ENCODE measurements at places on chromosomes 1 and 21. TPM values are rescaled to one million over a fixed set of nuclear protein-coding genes. Genes with fewer than 3 reads are reported as not detected.

DNA sequence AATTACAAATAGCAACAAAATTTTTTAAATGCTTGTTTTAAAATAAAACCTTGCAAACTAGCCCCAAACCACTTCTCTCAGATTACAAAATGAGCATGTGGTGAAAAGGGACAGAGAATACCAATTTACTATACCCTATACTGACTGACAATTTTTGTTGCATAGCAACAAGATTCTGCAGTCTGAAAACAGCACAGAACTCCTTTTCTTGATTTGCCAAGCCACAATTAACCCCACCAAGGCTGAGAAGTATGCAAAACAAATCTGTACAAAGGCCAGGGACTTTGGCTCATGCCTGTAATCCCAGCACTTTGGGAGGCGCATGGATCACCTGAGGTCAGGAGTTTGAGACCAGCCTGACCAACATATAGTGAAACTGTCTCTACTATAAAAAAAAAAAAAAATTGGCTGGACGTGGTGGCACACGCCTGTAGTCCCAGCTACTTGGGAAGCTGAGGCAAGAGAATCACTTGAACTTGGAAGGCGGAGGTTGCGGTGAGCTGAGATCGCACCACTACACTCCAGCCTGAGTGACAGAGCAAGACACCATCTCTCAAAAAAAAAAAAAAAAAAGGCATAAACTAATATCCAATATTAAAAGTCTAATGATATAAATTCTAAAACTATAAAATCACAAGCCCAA lies 21.8 kb downstream of the ENAH start:
- DNase-seq: no peak

DNA sequence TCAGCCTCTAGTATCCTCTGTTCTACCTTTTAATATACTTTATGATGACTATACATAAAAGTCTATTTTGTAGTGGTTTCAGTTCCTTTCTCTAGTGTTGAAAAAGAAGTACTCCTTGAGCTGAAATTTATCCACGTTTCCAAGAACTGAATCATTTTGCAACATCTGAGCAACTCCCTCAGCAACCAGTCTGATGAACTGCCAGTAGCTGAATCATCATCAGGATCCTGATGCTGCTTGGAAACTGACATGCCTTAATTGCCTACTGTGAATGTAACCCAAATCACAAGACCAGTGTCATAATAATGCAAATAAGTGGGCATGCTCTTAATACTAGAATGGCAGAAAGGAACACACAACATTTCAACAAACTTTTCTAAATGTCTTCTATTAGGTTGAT lies 103.3 kb downstream of the CYYR1 start:
- DNase-seq: no peak

- no peak for DNase-seq
Observed at GRCh38 chr1:204684571-204685235, 835 bp downstream of the LRRN2 start.

GRCh38 chr1:212959266-212960220 lies 9.2 kb downstream of the VASH2 start:
- DNase-seq: no peak

The CHODL gene
- total RNA-seq: 31.8 TPM

GRCh38 chr1:71850515-71850914 lies 431.8 kb downstream of the NEGR1 start:
- DNase-seq: no peak

DNA sequence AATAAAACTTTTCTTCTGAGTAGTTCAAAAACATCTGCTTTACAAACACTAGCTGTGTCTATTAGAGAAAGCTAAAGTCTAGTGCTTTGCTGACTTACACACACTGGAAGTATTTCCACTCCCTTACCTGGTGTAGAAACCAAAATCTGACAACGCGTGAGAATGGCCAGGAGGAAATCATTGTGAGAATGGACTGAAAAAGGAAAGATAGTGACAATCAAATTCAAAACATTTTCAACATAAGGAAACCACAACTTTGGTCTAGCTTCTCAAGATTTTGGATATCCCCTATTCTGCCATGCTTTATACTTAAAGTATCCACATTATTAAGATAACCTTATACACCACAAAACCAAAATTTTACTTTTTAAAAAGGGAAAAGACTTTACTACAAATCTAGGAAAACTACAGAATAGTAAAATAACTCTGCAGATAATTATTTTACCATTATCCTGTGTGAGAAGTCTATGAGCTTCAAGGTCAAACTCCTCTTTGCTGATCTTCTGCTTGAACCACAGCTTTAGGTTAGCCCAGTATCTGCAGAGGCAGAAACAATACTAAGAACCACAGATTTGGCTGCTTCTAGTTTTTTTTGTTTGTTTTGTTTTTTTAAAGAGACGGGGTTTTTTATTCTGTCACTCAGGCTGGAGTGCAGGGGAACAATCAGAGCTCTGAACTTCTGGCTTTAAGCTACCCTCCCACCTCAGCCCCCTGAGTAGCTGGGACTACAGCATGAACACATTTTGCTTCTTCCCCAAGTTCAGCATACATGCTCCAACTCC lies 6.6 kb downstream of the TADA1 start:
- no peak for DNase-seq

GRCh38 chr1:19400192-19400611 lies 85.1 kb downstream of the CAPZB start:
- no peak for DNase-seq

- no peak for DNase-seq
Observed at GRCh38 chr1:22562584-22563583, at the start of gene EPHA8. Gene EPHA8, plus strand, starts transcription at chr1:22563489. Its CDS starts 147 bp downstream, at chr1:22563636.

DNA sequence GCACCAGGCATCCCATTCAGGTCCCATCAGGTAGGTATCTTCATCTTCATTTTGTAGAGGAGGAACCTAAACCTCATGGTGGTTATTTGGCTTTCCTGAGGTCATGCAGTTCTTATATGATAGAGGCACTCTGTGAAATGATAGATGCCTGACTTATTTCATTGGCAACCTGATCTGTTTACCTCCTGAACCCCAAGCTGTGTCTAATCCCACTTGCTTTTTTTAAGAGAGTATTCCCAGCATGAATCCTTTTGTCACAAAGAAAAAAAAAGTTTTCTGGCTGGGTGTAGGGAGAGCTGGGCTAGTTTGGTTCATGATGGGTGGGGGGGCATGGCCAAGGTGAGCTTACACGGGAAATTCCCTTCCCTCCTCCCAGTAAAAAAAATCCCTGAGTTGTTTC lies 154.2 kb downstream of the TENT5C start:
- no peak for DNase-seq

DNA sequence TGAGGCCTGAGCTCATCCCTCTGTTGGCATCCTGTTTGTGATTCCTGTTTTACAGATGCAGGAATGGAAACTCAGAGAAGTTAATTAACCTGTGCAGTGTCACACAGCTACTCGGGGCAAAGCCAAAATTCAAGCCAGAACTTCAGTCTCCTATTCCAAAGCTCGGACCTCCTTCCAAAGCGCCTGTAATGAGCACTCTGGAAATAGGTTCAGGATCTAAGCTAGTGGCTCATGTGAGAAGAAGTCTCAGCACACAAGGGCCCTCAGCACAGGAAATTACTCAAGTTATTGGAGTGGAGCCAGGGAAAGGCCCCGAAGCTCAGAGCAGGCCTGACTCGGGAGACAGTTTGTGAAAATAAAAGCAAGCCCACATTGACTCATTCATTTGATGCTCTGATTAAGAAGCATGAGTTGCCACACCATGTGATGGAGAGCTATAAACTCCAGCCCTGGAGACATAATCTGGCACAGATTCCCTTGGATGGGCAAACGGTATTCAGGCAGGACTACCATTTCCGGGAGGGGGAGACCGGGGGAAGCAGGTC lies 50.6 kb upstream of the LYST start:
- peak; percentile 75 for DNase-seq

The RNF115 gene
- 32.4 TPM for total RNA-seq

DNA sequence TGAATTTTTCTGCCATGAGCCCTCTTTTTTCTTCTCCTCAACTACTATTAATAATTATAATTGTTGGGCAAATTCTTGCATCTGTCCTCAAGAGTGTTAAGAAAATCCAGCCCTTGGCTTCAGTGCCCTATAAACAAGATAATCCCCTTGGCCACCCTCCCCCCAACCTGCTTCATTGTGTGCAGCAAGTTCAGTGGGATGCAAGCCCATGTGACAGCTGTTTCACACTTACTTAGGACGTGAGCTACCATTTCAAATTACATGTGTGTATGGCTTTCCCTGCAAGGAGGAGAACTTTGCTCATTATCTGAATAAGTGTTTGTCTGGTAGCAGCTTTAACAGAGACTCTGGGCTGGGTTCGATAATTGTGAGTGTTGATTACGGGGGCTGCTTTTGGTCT lies 276.2 kb downstream of the CACNA1E start:
- no peak for DNase-seq

DNA sequence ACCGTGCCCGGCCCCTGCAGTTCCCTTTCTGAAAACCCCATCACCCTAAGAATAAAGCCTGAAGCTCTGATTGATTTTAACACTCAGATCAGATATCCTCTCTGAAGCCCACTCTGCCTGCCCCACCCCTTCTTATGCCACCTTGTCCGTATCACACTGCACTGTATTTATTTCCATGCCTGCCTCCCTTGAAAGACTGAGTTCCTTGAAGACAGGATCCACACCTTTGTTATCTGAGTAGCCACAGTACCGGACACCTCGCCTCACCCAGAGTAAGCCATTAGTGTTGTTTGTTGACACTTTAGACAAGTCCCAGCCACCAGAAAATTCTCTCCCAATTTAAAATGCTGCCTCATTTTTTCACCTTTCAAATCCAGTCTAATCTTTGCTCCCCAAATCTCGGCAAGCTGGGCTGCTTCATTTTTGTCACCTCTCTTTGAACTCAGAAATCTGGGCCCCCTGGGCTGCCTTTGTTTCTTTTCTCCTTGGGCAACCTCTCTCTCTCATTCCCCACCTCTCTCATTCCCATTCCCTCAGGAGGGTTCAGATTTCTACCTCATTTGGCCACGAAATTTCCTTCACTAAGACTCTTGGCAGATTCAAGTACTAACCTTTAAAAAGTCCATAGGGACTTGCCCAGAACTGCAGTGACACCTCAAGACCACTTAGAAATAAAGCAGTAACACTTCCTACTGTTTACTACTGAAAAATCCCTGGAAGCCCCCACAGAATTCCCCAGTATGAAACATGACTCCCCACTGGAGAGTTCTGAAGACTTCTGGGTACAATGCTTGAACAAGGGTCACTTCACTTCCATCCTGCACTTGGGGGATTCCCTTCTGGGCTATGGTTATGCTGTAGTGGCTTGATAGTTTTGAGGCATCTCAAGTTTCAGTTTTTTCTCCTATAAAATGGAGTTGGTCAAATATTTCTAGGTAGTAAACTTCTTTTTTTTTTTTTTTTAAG lies 8.7 kb upstream of the PPP1R15B start:
- no peak for DNase-seq

DNA sequence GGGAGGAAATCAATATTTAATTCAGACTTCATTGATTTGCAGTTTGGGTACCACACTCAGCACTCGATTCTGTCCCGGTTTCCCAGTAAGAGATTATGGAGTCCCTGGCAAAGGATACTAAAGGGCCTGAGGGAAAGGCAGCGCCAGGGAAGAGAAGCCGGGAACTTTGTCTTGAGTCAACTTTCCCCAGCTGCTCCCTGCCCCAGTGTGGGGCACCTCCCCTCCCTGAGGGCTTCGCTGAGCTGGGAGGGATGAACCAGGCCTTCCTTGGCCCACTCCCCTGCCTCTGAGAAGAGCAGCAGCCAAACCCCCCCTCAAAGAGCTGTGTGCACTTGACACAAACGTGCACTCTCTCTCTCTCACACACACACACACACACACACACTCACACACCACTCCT lies 32.6 kb downstream of the OPTC start:
- DNase-seq: no peak

DNA sequence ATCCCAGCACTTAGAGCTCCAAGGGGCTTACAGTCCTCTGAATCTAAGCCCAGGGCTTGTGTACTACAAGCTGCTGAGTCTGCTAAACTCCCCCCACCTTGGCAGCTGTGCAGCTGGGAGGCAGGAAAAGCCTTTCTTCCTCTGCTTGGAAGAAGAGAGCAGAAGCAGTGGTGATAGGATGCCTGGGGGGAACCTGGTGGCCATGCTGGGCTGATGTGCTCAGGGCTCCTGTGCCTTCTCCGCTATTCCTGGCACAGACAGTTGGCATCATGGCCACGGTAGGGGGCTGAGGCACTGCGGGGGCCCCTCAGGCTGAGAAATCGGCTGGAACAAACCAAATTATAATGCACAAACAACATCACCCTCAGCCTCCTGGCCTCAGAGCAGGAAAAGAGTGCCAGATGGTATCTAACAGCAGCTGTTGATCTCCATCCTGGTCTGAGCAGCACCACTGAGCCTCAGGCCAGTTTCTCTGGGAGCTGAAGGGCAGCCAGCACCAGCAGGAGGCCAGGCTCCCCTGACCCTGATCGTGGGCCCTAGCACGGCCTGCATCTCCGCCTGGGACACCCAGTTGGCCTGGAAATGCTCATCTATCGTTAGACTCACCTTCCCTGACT lies 35.8 kb downstream of the ECE1 start:
- peak; percentile 54 for DNase-seq

The HMGCS2 gene
- 11.6 TPM for total RNA-seq

GRCh38 chr1:64851664-64852063 lies 106.8 kb downstream of the RAVER2 start:
- no peak for DNase-seq

The MYCL gene
- 35.1 TPM for total RNA-seq

The GLIS1 gene
- 0.42 TPM for total RNA-seq

GRCh38 chr1:49229555-49229954 lies 452.9 kb upstream of the BEND5 start:
- DNase-seq: no peak

GRCh38 chr1:35932941-35933340 lies 2.0 kb downstream of the AGO3 start:
- DNase-seq: no peak

The SH2D5 gene
- total RNA-seq: not detected

- DNase-seq: no peak
Observed at GRCh38 chr1:37125295-37125694, 91.0 kb upstream of the GRIK3 start.

DNA sequence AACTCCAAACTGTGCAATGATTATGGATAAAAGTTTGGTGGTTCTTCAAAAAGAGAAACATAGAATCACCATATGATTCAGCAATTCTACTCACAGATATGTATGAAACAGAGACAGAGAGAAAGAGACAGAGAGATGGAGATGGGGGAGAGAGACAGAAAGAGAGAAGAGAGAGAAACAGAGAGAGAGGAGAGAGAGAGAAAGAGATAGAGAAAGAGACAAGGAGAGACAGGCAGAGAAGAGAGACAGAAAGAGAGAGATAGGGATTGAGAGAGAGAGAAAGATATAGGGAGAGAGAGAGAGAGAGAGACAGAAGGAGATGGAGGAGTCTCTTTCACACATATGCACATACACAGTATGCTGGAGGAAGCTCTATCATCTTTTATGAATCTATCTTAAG lies 87.8 kb downstream of the DISC1 start:
- DNase-seq: no peak

The RNU1-3 gene
- total RNA-seq: under 0.01 TPM

The SLC16A4 gene
- total RNA-seq: 15.4 TPM

Measured in urinary bladder (tissue), 4 donors.